Stimulated activated CD8-positive, alpha-beta memory T cell treated with anti-CD3 and anti-CD28 coated beads, Interleukin-2, amount 100 ng/mL, for 1 hour (primary cell): ENCODE measurements at places on chromosomes 13 and 19.

DNA sequence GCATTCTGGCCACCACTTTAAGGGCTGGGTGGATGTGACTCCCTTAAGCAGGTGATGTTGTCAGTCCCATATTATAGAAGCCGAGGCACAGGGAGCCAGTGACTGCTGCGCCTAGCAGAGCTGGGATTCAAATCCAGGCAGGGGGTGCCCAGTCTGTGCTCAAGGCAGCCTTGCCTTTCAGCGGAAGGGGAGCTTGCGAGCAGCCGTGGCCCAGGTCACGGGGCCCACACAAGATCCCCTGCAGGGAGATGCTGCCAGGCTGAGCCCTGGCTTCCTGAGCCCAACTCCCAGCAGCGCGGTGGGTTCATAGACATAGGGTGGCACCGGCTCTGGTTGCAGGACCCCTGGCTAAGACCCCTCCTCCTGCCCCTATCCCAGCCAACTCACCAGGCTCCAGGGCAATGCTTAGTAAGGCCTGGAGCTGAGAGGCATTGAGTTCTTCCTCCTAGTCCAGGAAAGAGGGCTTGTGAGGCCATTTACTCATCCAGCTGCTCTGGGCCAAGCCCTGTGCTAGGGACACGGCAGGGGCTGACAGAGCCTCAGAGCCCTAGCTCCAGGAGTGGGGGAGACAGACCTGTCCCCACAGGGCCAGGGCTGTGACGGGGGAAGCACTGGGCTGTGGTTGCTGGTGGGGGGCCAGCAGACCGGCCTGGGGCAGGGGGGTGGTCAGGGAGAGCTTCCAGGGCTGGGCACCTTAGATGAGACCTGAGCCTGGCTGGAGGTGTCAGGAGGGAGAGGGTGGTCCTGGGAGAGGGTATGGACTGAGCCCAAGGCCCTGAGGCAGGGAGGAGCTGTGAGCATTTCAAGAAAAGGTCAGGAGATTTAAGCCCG is 9.6 kb downstream of the CAPN12 start:
- DNase-seq = no peak

DNA sequence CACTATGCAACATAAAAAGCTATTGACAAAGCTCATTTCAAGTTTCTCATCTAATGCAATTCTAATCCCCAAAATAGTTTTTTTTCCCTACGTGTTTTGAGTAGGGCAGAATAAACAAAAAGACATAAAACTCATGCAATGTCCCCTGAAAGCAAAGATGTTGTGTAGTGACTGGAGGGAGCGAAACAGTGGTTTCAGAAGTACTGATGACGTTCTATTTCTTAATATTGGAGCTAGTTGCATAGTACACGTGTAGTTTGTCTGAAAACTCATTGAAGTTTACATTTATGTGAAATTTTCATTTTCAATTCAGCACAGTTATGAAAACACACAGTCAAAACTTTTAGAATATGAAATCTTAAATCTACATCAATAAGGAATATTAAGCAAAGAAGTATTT is 31.6 kb downstream of the USP12 start:
- DNase-seq = no peak

DNA sequence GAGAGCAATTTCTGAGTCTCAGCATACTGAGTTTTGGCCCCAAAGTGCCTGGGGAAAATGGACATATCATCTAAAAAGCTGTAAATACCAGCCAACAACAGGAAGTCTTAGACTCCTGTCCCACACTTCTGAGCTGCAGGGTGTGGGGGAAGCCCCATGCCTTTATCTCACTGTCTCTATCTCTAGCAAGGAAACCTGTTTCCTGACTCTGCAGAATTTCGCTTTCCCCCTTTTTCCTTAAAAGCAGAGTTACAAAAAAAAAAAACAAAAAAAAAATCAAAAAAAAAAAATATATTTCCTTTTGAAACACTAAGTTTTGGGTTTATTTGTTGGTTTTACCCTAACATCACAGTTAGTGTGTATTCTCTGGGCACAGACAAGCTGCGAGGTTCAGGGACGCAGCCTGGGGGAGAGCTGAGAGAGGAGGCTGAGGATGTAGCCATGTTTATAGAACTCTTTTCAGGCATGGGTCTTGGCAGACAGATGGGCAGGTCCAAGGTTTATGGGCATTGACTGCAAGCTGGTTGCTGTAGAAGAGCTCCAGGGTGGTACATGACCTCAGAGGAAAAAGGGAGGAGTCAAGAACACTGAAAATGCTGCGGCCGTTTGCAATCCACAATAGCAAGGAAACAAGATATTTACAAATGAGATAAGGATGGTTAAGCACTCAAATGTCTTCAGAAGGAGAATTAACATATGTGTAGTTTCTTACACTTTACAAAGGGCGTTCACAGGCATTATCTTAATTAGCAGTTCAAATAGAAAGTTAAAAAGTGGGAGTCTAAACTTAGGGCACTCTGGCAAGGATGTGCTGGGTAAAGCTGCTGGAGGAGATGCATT is 4.9 kb downstream of the MBNL2 start:
- DNase-seq = no peak

- DNase-seq = no peak
These were observed 9.9 kb upstream of the ZNF536 start for GRCh38 chr19:30362156-30362754.

GRCh38 chr13:111166882-111167675 is 52.0 kb downstream of the ARHGEF7 start:
- DNase-seq = no peak

DNA sequence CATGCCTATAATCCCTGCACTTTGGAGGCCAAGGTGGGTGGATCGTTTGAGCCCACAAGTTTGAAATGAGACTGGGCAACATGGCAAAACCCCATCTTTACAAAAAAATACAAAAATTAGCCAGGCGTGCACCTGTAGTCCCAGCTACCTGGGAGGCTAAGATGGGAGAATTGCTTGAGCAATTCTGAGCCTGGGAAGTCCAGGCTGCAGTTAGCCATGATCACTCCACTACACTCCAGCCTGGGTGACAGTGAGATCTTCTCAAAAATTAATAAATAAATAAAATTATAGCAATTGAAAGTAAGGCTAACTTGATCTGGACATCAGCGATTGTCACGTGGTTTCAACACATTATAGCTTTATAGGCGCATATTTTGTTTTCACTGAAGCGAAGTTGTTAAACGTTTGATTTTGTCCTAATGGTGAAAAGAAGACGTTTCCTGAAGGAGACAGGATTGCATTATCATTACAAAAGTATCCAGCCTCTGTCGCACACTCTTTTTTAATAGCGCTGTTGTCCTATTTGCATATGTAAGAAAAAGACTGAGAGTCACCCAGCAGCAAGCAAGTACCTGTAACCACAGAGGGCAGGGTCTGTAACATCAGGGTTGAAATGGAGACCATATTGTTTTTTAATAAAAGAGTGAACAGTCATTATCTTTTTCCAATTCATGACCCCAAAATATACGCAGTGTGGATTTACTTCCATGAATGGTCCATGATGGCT is 335.7 kb downstream of the DCT start:
- no peak for DNase-seq

GRCh38 chr13:23984546-23984945 is 87.2 kb upstream of the C1QTNF9B start:
- DNase-seq = no peak

- no peak for DNase-seq
These were observed 199.2 kb downstream of the DLEU7 start for GRCh38 chr13:50644081-50644871.
